HTR-8/SVneo (cell line): ENCODE measurements at places on chromosomes 6 and 20.

DNA sequence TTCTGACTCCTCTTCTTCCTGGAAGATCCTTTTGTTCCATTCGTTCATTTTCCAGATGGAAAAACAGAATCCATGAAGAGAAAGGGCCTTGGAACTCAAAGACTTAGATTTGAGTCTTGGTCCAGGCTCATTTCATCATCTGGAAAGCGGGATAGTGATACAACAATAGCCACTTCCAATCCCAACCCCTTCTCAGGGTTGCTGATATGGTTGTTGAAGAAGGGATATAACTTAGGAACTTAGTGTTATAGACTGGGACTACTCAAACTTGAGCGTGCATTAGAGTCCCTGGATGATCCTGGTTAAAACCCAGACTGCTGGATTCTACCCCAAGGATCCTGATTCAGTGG lies 1.3 kb downstream of the GDAP1L1 start:
- DNase-seq = no peak

GRCh38 chr20:20665606-20666332 lies 46.7 kb downstream of the RALGAPA2 start:
- no peak for DNase-seq

DNA sequence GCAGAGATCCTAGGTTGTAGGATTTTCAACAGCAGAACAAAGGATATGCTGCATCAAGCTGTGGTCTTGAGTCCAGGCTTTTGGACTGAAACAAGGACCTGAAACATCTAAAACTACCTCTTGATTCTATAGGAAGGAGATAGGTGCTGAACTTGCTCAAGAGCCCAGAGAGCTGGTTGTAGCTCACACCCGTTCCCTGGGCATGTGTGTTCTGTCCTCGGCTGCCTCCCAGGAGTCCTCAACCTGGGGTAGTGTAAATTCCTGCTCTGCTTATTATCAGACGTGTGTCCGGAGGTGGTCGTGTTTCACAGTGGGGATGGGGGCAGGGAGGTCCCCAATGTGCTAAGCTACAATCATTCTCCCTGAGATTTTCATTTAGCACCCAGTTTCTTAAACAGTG lies 4.8 kb downstream of the NOP56 start:
- DNase-seq = no peak

DNA sequence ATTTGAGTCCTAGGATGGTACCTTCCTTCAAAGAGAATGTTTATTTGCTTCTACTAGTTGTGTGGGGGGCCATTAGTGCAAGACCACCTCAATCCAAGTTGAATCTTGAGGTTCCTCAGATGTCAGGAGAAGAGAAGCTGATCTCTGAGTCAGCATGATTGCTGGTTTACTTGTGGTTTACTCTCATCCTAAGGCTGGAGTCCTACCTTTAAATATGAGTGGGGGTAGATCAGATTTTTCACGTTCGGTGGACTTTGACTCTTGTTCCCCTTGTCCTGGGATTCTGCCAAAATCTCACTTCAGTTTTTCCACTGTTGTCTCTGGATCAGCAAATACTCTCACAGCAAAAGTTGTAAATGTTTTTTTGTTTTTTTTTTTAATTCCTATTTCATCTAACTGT lies 84.6 kb upstream of the F13A1 start:
- no peak for DNase-seq

DNA sequence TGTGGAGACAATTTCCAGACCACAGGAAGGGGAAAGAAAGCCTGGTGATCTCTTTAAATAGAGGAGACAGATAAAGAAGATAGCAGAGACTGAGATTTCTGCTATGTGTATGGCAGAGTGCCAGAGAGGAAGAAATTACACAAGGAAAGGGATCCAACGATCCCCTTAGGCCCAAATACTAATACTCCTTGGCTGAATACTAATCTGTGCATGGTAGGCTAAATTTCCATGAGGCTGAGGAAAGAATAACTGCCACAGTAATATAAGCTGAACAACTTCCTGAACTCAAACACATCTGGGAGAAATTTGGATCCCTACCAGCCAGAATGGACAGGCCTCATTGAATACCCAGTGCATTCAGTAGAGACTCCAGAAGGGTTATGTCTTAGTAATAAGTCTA lies 83.3 kb upstream of the TNFAIP3 start:
- DNase-seq = no peak

GRCh38 chr6:145723646-145724045 lies 11.7 kb downstream of the EPM2A start:
- no peak for DNase-seq

DNA sequence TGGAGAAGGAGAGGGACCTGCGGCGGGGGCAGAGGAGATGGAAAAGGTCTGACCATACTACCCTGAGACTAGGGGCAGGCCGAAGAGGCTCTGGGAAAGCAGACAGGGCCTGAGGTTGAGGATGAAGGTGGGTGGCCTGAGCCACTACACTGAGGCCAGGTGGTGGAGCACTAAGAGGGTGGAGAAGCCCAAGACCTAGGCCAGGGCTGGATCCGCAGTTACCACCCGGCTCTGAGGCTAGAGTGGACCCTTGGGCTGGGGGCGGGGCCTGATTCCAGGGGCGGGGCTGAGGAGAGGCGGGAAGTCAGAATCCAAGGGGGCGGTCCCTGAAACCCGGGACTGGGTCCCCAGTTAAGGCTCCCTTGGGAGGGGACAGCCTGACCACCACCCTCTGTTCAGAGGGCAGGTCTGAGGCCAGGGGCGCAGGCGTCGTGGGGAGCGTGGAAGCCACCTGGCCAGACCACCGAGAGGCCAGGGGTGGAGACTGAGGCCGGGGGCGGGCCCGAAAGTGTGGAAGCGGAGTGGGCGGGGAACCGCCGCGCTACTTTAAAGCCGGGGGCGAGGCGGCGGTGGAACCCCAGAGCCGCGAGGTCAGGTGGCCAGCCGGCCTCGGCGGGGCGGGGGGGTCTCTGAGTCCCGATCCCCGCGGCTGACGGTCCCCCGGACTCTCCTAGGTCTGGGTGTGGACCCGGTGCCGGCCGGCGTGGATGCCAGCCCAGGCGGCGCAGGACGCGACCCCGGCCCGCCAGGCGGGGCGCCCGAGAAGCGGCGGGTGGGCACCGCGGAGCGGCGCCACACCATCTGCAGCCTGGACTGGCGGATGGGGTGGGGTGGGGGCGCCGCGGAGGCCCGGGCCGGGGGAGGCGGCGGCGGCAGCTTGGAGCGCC lies 8.3 kb downstream of the CCM2L start:
- DNase-seq = peak; percentile 86

DNA sequence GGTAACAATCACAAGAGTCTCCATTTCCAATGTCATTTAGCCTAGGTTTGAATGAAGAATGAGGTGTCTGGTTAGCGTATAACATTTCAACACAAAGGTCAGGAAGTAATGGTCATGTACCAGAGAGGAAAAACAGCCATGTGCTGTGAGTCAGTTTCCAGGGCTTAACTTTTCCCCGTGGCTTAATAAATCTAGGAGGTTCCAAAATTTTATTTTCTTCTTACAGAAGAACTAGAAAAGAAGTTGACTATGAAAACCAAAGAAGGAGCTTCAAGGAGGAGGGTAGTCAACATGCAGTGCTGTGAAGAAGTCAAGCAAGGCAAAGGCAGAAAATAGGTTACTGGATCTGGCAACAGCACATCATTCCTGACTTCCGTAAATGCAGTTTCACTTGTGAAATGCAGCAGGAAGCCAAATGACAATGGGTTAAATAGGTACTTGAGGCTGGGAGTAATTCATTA lies 8.4 kb upstream of the GABRR2 start:
- DNase-seq = no peak

DNA sequence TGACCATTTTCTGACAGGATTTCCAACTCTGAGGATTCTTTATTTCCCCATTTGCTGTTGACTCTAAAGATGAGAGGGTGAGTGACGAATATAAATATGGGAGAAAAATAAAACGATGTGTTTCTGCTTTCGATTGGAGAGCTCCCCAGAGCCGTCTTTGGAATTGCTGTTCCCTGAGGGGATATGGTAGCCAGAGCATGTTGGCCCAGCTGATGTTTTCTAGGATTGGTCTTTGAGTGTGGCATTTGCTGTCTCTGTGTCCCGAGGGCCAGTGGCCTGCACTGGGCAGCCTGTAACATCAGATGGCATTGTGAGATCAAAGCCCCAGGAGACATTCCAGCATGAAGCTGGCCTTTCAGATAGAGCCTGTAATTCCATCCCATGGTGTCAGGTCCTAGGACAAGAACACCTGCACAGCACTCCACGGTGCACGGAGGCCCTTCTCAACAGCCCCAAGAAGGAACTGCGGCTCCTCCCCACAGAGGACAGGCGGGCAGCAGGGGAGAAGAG lies 26.7 kb downstream of the PKIG start:
- no peak for DNase-seq

DNA sequence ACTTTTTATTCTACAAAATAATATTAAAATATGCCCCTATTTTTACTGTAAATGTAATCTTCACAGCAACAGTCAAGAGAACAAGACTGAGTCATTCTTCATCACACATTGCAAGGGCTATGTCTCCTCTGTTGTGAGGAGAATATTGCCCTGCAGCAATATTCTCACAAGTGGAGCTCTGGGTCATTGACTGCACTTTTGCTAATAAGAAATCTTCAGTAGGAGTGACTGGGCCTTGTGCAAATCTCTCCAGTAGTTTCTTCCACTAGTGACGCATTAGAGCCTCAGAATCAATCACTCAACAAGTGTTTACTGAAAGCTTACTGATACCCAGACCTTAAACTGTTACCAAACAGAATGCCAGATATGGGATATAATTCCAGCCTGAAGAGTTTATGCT lies 49.1 kb downstream of the LAMA2 start:
- DNase-seq = peak; percentile 7

DNA sequence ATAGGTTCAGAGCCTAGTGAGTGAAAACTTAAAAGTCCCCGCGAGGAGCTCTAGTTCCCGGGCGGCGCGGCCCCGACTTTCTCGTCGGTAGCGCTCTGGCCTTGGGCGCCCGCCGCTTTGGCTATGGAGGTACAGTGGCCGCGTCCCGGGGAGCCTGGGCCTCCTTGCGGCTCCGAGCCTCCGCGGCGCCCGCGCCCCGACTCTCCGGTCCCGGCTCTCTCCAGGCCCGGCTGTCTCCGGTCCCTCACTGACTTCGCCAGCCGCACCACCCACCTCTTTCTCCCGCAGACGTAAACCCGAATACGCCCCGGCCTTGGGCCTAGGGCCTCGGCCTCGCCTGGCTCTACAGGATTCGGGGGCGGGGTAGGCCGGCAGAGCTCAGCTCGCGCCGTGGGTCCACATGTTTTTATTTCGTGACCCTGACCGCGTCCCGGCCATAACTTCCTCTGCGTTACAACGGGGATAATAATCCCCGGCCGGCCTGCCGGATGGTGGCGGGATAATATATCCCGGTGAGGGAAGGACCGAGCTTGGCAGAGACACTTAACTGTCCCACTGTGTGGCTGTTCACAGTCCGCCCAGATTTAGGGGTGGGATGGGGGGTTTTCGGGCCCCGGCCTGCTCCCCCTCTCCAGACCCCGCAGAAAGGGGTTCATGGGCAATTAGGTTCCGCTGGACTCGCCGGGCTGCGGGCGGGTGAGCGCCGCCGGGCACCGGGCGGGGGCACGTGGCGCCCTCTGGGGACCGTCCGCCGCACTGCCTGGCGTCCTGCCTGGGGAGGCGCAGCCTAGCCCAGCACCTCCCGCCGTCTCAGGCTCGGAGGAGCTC lies 10.0 kb upstream of the TBX18 start:
- peak; percentile 51 for DNase-seq

GRCh38 chr6:139248911-139249310 lies 42.9 kb downstream of the TXLNB start:
- no peak for DNase-seq

DNA sequence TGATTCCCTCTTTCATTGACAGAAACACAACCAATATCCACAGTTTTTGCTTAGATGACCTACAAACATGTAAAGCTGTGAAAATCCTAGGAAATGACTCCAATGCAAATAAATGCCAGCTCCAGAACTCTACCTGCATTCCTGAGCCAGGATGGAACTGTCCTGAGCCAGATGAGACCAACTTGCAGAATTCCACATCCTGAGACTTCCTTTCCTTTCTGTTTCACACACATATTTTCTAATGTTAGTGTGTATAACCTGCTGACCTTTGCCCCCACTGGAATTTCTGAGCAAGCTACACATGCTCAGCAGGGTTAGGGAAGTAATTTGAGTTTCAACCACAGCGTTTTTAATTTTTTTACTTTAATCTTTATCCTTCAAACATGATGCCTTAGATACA lies 69.6 kb upstream of the ADGRF1 start:
- no peak for DNase-seq

- DNase-seq = no peak
Observed at GRCh38 chr6:13916230-13916944, 8.4 kb upstream of the RNF182 start.

- peak; percentile 97 for DNase-seq
Observed at GRCh38 chr20:48295445-48295903, 510.2 kb upstream of the SULF2 start.

DNA sequence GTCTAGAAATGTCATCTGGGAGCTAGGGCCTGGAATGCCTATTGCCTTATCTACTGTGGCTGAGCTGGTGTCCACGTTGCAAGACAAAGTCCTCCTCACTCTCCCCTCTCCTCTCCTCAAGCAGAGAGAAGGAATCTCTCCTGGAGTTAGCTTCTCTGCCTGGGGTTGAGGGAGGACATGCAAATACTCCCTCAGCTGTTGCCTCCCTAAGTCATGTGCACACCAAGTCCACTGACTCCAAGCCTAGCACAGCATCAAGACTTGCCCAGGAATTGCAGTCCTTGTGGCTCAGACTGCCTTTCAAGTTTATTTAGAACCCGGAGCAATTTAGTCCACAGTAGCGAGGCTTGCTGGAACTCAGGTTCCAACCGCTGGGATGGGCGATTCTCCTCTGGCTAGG lies 38.0 kb upstream of the SCP2D1 start:
- DNase-seq = no peak

DNA sequence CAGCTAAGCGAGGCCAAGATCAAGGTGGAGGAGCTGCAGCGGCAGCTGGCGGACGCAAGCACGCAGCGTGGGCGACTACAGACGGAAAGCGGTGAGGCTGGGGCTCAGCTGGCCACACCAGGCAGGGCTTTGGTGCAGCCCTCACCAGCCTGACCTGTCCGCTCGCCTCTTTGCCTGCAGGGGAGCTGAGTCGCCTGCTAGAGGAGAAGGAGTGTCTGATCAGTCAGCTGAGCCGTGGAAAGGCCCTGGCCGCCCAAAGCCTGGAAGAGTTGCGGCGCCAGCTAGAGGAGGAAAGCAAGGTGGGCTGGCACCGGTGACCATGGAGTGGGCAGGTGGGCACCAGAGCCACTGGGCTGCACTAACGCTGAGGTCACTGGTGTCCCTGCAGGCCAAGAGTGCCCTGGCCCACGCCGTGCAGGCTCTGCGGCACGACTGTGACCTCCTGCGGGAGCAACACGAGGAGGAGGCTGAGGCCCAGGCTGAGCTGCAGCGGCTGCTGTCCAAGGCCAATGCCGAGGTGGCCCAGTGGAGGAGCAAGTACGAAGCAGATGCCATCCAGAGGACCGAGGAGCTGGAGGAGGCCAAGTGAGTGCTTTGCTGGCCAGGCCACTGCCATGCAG lies 42.8 kb downstream of the MYH7B start:
- DNase-seq = no peak

- no peak for DNase-seq
Observed at GRCh38 chr6:92566632-92567031, 852.7 kb downstream of the EPHA7 start.

- no peak for DNase-seq
Observed at GRCh38 chr6:105192707-105193465, 13.1 kb upstream of the POPDC3 start.

GRCh38 chr20:49843139-49843538 lies 30.5 kb downstream of the SLC9A8 start:
- no peak for DNase-seq
